ENCODE measurements at places on chromosomes 12 and 14. TPM values are rescaled to one million over a fixed set of nuclear protein-coding genes. Genes with fewer than 3 reads are reported as not detected.

DNA sequence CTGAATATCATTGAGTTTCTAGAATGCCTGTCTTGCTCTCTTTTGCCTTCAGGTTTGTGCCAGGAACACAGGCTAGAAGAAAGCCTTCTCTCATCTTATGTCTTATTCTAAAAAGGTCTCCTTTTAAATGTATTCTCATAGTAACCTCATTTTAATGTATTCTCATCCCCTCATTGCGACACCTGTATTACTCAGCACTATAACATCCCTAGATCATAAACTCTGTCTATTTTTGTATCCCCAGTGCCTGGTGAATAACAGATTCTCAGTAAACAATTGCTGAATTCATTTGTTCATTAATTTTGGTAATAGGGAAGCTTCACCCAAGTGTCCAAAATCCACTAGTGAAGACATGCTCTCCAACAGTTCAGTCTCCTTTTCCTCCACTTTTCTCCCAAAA lies 8.8 kb upstream of the LRRK2 start:
- DNase-seq: no peak

Gene FRMD6
- polyA plus RNA-seq: 10.2 TPM

Gene PPM1H
- polyA plus RNA-seq: 7.8 TPM

GRCh38 chr12:117732761-117733548 lies 235.8 kb downstream of the KSR2 start:
- no peak for DNase-seq

- no peak for DNase-seq
Measured at GRCh38 chr12:113418213-113418879, 3.8 kb upstream of the SDSL start.

GRCh38 chr14:89325959-89326358 lies 91.1 kb downstream of the FOXN3 start:
- no peak for DNase-seq

Gene LBHD2
- polyA plus RNA-seq: 0.75 TPM

All from thymus (tissue), 14 donors.